Activated naive CD8-positive, alpha-beta T cell treated with anti-CD3 and anti-CD28 coated beads, Interleukin-2, amount 10 ng/mL, durations not matched to agents 7 days and 5 days (primary cell): ENCODE measurements at places on chromosomes 12 and 14. TPM values are rescaled to one million over a fixed set of nuclear protein-coding genes. Genes with fewer than 3 reads are reported as not detected.

- no peaks in the 10 kb centered on the region for H3K36me3 ChIP-seq
- DNase-seq = no peak
- no peak overlapping the region for H3K4me3 ChIP-seq
- no peak overlapping the region for H3K27ac ChIP-seq
- H3K27me3 ChIP-seq = peaks cover 2% of the 10 kb centered on the region
- H3K4me1 ChIP-seq = no peaks in the 10 kb centered on the region
These were observed 1177.6 kb downstream of the GALC start for GRCh38 chr14:86815341-86815740.

DNA sequence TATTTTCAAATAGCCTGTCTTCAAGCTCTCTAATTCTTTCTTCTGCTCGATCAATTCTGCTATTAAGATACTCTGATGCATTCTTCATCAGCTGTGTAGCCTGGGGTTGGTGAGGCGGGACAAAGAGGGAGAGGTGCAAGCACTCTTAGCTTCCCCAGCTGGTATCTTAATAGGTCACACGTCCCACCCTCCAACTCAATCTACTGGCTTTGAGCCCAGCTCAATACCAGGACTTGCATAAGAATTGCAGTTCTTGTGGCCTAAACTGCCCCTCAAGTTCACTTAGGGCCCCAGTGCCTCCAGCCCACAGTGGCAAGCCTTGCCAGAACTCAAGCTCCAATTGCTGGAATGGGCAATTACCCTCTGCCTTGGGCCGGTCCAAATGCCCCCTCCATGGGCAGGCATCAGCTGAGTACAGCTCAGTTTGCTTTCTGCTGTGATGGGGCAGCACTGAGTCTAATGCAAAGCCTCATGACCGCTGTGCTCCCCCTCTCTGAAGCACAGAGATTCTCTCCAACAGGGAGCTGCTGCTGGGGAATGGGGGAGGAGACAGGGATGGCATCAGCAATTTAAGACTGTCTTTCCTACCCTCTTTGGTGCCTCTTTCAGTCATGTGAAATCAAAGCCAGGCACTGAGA lies 5.6 kb upstream of the SPATA7 start:
- no peak overlapping the region for H3K4me3 ChIP-seq
- no peaks in the 10 kb centered on the region for H3K36me3 ChIP-seq
- H3K27ac ChIP-seq = no peak overlapping the region
- H3K4me1 ChIP-seq = peaks cover 6% of the 10 kb centered on the region
- peaks cover 28% of the 10 kb centered on the region for H3K27me3 ChIP-seq
- no peak for DNase-seq

The HDAC7 gene
- total RNA-seq = 215 TPM

GRCh38 chr12:113874999-113875561 lies 91.0 kb downstream of the RBM19 start:
- DNase-seq = no peak
- H3K36me3 ChIP-seq = peaks cover 2% of the 10 kb centered on the region
- H3K4me3 ChIP-seq = no peak overlapping the region
- H3K27me3 ChIP-seq = no peaks in the 10 kb centered on the region
- H3K4me1 ChIP-seq = no peaks in the 10 kb centered on the region
- H3K27ac ChIP-seq = no peak overlapping the region

The HVCN1 gene
- 21.0 TPM for total RNA-seq

GRCh38 chr12:119666900-119667576 lies 895 bp upstream of the PRKAB1 start:
- peaks cover 21% of the 10 kb centered on the region for H3K36me3 ChIP-seq
- peak overlapping the region; percentile 94 for H3K27ac ChIP-seq
- DNase-seq = no peak

The E2F7 gene
- total RNA-seq = 15.0 TPM

- H3K4me3 ChIP-seq = no peak overlapping the region
- peaks cover 12% of the 10 kb centered on the region for H3K27me3 ChIP-seq
- H3K27ac ChIP-seq = no peak overlapping the region
- H3K36me3 ChIP-seq = no peaks in the 10 kb centered on the region
These were observed 176.0 kb downstream of the DACT1 start for GRCh38 chr14:58813745-58814144.

GRCh38 chr12:650983-651382 lies 12.3 kb downstream of the NINJ2 start:
- DNase-seq = no peak
- peaks cover 3% of the 10 kb centered on the region for H3K27me3 ChIP-seq
- peaks cover 4% of the 10 kb centered on the region for H3K36me3 ChIP-seq
- H3K4me3 ChIP-seq = no peak overlapping the region
- peaks cover 11% of the 10 kb centered on the region for H3K4me1 ChIP-seq

The PAH gene
- not detected for total RNA-seq

The ETV6 gene
- 26.0 TPM for total RNA-seq

DNA sequence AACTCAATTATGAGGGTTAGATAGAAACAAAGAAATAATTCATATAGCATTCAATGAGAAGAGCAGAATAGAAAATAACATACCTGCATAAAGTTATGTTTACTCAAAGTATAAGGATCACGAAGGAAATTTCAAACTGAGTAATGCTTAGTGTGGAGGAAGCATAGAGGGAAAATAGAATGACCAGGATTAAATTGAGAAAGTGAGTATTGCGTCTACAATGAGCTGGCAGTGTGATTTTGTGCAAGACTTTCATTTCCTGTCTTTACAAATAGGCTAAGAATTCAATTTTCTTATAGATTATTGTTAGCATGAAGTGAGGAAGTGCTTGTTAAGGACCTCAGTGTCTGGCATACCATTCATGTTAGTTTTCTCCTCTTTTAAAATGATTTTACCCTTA lies 12.0 kb downstream of the ADGRD1 start:
- no peaks in the 10 kb centered on the region for H3K4me1 ChIP-seq
- DNase-seq = no peak
- H3K27ac ChIP-seq = no peak overlapping the region
- peaks cover 14% of the 10 kb centered on the region for H3K27me3 ChIP-seq

DNA sequence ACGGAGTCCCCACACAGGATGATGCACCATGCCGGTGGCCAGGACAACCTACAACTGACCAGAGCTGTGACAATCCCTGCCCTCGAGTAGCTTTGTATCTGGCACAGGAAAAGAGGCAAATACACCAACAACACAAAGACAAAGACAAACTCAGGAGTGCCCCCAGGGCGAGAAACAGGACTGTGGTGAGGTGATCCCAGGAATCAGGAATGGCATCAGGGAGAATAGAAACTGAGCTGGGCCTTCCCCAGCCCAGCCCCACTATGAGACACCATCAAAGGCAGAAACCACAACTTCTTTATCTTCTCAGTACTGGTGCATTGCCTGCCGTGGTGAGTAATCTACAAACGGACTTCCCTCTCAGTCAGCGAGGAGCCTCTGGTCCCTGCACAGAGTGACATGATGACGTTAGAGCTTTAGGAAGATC lies 157.7 kb downstream of the TTC7B start:
- H3K27ac ChIP-seq = no peak overlapping the region
- no peaks in the 10 kb centered on the region for H3K27me3 ChIP-seq
- H3K36me3 ChIP-seq = no peaks in the 10 kb centered on the region
- DNase-seq = no peak
- H3K4me1 ChIP-seq = peaks cover 12% of the 10 kb centered on the region

GRCh38 chr14:74349757-74350156 lies 1.5 kb downstream of the VRTN start:
- H3K4me1 ChIP-seq = no peaks in the 10 kb centered on the region
- H3K27ac ChIP-seq = no peak overlapping the region
- peaks cover 16% of the 10 kb centered on the region for H3K27me3 ChIP-seq
- H3K4me3 ChIP-seq = no peak overlapping the region
- DNase-seq = no peak

The SAMD15 gene
- not detected for total RNA-seq

DNA sequence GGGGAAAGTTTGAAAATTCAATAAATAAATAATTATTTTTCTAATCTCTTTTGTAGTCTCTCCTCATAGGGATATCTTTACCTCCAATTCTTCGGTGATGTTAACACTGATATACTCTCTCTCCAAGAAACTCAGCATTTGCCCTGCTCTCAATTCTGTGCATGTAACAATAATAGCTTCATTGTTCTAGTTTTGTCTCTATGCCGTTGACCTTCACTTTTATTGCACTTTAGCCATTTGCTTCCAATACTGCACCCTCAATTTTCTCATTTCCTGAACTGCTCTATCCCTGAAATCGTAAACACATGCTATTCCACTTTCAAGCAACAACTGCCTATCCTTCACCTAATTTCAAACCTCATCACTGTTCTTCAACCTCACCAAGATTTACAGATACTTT lies 645.0 kb downstream of the C12orf50 start:
- no peak overlapping the region for H3K27ac ChIP-seq
- no peaks in the 10 kb centered on the region for H3K27me3 ChIP-seq
- DNase-seq = no peak
- H3K4me3 ChIP-seq = no peak overlapping the region
